ENCODE measurements at places on chromosomes 5 and 9. TPM values are rescaled to one million over a fixed set of nuclear protein-coding genes. Genes with fewer than 3 reads are reported as not detected.

TLR4 gene
- total RNA-seq, result not detected

NMUR2 gene
- not detected for total RNA-seq

TEX48 gene
- not detected for total RNA-seq

CDC14B gene
- 2.6 TPM for total RNA-seq

SLC46A2 gene
- not detected for total RNA-seq

AGXT2 gene
- total RNA-seq, result not detected

TYRP1 gene
- not detected for total RNA-seq

TRPM3 gene
- not detected for total RNA-seq

C5orf58 gene
- total RNA-seq, result not detected

PNPLA7 gene
- 3.7 TPM for total RNA-seq

Measured in activated naive CD4-positive, alpha-beta T cell treated with anti-CD3 and anti-CD28 coated beads, Interleukin-2, amount 50 U/mL, for 72 hours (primary cell).